Activated T-helper 2 cell treated with anti-CD3 and anti-CD28 coated beads, Interferon-gamma antibody, Interleukin-2, Interleukin-4, amounts not matched to agents 10 μg/mL and 5 μg/mL and 100 μg/mL, durations not matched to agents 14 hours and 24 hours and 36 hours (primary cell): ENCODE measurements at places on chromosomes 11 and 22. TPM values are rescaled to one million over a fixed set of nuclear protein-coding genes. Genes with fewer than 3 reads are reported as not detected.
A peak's percentile ranks its signal among the peaks of the same experiment; 100 is the strongest.

DNA sequence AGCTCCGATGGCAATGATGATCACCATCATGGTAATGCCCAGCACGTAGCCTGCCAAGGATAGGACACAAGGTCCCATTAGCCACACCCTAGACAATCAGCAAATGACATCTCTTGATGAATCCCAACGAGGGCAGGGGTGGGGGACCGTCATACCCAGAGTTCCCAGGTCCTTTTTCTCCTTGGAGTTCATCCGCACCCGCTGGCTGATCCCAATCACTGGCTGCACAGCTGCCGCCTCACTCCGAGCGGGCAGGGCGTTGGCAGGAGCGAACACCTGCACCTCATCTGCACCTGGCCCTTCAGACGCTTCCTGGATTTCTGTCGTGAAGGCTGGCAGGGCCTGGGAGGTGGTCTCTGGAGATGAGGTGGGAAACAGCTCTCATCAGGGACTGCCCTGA, 2.9 kb downstream of the PIK3IP1 start:
- no peak for DNase-seq

DNA sequence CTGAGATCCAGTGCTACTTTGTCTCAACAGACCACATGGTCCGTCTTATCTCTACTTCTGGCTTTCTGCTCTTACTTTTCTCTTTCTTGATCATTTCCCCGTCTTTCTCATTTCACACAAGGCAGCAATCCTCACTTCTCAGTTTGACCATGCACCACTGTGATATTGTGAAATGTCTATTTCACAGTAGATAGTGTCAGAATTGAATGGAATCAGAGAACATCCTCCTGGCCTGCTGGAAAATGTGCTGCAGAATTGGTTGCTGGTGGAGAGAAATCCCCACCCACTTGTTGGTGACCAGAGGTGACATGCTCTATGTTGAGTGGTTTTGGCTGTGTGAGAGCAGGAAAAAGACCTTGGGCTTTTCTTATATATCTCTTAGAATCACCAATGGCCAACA, 57.8 kb upstream of the RCN1 start:
- DNase-seq, result no peak

DNA sequence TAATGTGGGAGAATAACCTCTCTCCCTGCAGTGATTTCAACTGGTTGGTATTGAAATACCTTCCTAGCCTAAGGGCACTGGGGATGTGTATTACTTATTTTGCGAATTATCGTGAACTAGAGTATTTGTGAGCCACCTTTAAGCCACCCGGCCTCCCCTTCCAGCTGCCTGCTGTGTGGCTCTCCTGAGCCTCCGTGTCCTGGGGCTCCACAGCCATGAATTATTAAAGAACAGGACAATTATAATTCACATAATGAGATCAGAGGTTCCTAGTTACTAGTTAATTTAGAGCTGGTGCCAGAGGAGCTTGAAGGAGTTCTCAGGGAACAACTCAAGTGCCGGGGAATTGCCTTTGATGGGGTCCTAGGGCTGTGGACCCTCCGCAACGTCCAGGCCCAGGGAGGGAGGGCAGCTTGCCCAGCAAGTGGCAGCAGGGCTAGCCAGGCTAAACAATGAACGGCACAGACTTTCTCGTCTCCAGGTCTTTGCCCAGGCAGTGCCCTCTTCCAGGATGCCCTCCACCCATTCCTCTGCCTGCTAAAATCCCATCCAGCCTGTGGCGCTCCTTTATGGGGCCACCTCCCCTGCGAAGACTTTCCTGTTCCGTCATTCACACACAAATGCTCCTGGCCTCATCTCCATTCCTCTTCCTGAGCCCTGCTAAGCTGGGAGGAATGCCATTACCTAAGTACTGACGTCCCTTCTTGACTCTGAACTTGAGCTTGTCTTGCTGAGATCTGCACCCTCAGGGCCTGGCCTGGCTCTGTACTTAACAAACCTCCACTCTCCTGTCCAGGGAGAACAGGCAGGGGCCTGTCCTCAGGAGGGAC, 91.5 kb downstream of the RTL6 start:
- no peak for DNase-seq

GRCh38 chr11:35131886-35132285, 7.1 kb upstream of the CD44 start:
- no peak for DNase-seq

GRCh38 chr11:74024261-74025029, 15.6 kb upstream of the UCP3 start:
- no peak for DNase-seq

Gene KCTD14
- 0.23 and 0.34 TPM in 2 replicates for total RNA-seq

Gene BRMS1
- 45.1 and 46.0 TPM in 2 replicates for total RNA-seq

Gene LYVE1
- not detected in 2 replicates for total RNA-seq

DNA sequence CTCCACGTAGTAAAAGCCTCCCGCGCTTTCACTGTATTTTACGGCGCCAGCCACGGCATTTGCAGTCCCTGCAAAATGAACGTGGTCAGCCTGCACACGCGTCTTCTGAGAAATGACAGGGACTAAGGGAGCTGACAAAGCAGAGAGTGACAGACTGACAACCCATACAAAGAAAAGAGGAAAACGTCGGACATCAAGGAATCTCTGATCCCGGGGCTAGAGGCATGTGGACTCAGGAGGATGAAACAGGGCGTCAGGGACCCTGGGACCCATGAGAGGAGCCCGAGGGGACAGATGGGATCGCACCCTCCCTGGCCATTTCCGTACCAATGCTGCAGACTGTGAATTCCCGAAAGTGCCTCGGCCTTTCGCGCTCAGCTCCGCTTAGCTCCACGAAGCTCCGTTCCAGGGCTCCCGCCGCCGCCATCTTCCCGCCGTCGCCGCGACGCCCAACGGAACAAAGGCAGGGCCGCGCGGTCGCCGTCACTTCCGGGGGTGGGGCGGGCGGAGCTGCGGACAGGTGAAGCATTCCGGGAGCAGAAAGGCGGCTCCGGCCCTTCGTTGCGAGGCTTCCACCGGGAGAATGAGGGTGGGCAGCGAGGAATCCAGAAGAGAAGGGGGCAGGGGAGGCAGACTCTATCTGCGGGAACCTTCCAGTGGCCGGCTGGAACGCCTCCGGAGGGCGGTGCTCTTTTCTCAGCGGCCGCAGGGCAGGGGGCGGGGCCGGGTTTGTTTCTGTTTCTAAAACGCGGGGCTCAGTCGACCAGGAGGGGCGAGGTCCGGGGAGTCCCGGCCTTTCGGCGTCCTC, at the start of gene NUP160:
NUP160 (minus strand) TSS at position 459 of the 808 bp plus-strand sequence; CDS start at position 427, 32 bp downstream.
- peak; percentile 85 for DNase-seq

GRCh38 chr22:48188231-48188721, 1425.8 kb downstream of the TBC1D22A start:
- DNase-seq, result no peak

- DNase-seq, result no peak
Observed at GRCh38 chr11:87491381-87491780, 453.6 kb downstream of the TMEM135 start.

Gene CARD18
- not detected in 2 replicates for total RNA-seq

GRCh38 chr11:96543177-96543576, 153.4 kb downstream of the JRKL start:
- DNase-seq, result no peak

DNA sequence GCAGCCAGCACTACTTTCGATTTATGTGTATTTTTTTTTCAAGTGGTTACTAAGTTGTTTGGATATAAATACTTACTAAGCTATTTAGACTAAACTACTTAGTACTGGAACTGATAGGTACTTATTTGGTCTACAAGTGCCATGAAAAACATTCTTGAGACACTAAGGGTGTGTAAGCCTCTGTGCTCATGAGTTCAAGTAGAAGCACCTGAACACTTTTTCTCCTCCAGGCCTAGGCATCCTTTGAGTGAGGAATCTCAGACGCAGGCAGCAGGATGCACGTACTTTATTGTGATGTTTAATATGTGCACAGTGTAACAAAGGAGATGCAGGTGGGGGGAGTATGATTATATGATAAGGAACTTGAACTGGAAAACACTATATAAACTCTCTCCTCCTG, 7.8 kb downstream of the TESMIN start:
- DNase-seq, result no peak

Gene GPR83
- 0.05 TPM in 1 of 2 replicates, not detected in the other for total RNA-seq

- no peak for DNase-seq
Observed at GRCh38 chr22:42934338-42934737, 77.3 kb upstream of the ARFGAP3 start.

DNA sequence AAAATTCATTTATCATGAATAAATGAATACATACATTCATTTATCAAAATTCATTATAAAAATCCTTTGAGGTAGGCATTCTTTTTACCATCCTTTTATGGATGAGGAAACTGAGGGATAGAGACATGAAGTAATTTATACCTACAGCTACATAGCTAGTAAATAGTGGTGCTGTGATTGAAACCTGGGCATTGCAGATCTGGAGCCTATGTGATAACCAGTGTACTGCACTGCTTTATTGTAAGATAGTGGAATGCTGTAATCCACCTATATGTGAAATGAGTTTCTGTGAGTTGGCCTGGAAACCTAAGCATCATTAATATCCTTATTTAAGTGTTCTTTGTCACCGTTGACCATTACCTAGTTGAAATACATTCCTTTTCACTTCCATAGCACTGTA, 4.5 kb downstream of the QSER1 start:
- no peak for DNase-seq

DNA sequence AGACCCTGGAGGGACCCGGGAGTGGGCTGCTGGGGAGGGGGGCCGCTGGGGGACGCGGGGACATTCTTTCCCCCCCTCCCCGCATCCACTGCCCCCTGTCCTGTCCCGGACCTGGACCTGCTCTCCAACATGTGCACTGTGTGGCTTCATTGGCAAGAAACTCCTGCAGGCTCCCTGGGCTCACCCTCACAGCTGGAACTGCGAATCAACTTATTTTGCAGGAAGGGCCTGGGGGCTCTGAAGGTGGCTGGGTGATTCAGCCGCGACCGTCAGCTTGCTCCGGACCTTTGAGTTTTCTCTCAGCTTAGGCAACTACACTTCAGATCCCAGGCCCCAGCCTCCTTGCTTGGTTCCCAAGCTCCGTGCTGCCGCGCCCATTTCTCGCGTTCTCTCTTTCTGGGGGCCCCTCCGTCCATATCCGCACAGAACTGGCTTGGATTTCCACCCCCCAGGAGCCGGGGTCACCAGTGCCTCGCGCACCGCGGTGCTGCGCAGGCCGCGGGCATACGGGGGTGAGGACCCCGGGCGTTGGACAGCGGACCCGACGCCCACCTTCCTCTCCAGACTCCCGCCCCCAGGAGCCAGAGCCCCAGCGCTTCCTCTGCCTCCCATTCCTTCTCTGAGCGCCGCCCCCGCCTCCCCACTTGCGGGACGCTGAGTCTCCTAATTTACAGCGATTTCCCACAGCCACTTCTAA, 471 bp upstream of the AHNAK start:
- DNase-seq, result no peak

- DNase-seq, result peak; percentile 36
Observed at GRCh38 chr22:23705358-23705757, 14.5 kb downstream of the RGL4 start.

DNA sequence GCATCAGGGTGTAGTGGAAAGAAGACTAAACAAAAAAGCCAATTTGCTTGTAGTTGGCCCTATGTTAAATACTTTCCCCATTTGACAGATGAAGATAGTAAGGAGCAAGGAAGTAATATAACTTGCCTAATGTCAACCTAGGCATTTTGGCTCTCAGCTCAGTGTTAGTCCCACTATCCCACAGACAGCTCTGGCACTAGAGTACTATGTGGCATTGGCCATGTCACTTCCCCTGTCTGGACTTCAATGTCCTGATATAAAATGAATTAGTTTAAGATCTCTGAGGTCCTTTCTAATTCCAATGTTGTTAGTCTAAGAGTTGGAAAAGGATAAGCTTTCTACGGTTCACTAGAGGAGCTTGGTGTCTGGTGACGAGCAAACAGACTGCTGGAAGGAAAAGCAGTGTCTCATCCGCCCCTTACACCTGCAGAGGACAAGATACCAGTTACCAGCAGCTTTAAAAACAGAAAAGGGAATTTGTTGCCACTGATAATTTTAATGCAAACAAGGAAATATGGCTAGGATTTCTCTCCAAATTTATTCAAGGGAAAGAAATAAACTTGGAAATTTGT, 92.5 kb downstream of the RELT start:
- no peak for DNase-seq

Gene CASP5
- not detected in 2 replicates for total RNA-seq

- no peak for DNase-seq
Observed at GRCh38 chr11:27355575-27356104, 7.4 kb downstream of the CCDC34 start.
